ENCODE measurements at places on chromosomes 2 and 18.

DNA sequence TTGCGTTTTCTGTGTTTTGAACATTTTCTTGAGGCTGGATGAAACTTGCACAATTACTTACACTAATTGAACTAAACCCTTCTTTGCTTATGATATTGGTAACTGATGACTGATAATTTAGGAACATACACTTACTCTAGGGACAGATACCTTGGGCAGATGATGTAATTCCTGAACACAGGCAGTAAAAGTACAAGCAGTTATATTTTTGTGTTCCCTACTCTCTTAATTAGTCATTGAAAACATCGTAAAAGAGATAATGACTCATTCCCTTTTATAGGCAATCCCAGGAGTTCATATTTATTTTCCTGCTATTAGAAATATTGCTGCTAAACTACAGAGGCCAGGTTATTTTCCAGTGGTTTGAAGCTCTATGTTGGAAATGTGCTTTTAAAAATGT is 46.4 kb downstream of the CCDC85A start:
- DNase-seq, result no peak

DNA sequence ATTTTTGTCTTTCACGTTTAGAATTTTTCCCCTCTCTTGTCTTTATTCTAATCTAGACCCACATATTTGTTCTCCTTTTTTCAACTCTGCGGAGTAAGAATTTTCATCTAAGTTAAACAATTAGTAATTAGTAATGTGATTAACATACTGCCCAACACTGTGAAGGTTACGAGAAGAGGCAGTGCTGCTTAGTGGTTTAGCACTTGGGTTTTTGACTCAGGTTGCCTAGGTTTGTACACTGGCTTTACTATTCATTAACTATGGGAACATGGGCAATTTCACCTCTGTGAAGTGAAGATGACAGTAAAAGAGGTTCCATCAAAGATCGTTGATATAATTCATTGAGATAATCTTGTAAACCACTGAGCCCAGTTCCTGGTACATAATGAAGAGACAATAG is 82.2 kb upstream of the PNPT1 start:
- no peak for DNase-seq

DNA sequence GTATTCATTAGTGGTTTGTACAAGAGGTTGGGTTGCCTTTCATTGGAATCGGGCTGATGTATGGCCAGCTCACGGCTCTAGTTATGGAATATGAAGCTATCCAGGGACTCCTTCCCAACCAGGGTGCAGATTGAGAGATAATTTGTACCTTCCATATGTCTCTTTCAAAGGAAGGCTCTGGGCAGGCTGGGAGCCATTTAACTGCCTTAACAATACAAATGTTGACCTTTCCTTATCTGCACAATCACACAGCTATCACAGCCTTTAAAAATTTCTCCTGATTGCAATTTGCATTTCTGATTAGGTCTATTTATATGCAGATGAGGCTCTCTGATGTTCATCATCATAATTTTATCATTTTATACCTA is 58.7 kb downstream of the MYO3B start:
- DNase-seq, result no peak

DNA sequence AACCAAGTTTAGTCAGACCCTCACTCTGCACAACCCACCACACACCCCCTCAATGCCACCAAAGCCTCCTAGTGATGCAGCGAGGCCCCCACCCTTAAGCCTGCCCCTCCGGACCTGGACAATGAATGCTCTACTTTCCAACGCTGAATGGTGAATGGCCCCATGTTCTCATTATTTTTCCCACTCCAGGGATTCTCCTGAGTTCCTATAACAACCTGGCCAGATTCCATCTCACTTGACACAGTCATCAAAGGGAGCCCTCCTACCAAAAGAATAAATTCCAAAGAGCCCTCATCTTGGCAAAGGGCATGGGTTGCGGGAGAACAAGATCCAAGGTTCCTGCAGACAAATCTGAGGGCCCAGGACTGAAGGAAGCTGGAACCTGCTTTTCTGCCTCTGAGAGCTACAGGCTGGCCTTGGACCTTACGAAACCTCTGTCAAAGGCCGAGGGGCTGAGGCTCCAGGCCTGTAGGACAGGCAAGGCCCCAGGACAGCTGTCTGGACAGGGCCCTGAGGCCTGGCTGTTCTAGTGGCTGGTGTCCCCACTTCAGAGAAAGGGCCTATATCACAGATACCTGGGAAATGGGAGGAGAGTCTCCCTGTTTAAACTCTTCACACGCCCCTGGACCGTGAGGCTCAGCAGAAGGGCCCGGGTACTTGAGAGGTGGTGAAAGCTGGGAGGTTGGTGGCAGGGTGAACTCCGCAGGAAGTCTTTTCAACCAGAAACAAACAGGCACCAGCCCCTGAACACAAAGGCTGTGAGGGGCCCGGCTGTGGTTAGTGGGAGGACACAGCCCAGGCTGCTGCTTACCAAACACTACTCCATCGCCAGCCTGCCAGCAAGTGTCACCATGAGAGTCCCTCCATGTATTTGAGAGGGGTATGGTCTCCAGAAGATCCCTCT is 27.3 kb downstream of the SFXN5 start:
- DNase-seq, result no peak

DNA sequence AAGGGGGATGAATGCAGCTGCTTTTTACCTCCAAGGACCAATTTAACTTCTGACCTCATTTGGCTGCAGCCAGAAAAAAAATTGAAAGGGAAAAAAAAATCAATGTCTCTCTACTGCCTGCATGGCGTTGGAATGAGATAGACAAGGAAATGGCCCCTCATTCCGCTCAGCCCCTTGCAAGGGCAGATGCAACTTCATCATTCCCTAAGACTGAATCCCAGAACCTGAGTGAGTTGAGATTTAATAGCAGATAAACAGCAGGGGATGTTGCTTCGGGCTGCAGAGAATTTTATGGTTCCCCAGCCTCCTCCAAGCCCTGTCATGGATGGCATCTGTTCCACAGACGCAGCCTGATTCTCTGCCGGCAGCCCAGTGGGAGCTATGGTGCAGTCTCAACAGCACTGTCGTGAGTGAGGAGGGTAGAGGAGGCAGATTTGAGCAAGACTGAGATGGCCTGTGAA is 49.0 kb downstream of the CAPN13 start:
- no peak for DNase-seq

GRCh38 chr2:121007490-121007853 is 271.8 kb downstream of the GLI2 start:
- DNase-seq, result no peak

GRCh38 chr2:50514901-50515300 is 517.0 kb downstream of the NRXN1 start:
- DNase-seq, result no peak

All from T-helper 1 cell (primary cell).